HFFc6 (cell line): ENCODE measurements at places on chromosomes 13 and 19. TPM values are rescaled to one million over a fixed set of nuclear protein-coding genes. Genes with fewer than 3 reads are reported as not detected.

DNA sequence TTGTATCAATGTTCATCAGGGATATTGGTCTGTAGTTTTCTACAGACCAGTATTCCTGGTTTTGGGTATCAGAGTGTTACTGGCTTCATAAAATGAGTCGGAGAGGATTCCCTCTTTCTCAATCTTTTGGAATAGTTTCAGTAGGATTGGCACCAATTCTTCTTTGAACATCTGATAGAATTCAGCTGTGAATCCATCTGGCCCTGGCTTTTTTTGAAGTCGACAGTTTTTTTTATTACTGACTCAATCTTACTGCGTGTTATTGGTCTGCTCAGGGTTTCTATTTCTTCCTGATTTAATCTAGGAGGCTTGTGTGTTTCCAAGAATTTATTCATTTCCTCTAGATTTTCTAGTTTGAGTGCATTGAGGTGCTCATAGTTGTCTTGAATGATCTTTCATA is 11.4 kb downstream of the TEX26 start:
- no peak for DNase-seq
- no peak overlapping the region for H3K27ac ChIP-seq
- peaks cover 7% of the 10 kb centered on the region; the same call in 1 of the 2 replicates for H3K36me3 ChIP-seq
- H3K4me3 ChIP-seq: no peak overlapping the region
- peaks cover 19% of the 10 kb centered on the region for H3K27me3 ChIP-seq

GRCh38 chr13:29763436-29764180 is 86.8 kb downstream of the UBL3 start:
- no peak overlapping the region for H3K4me3 ChIP-seq
- H3K36me3 ChIP-seq: peaks cover 44% of the 10 kb centered on the region
- DNase-seq: no peak
- H3K4me1 ChIP-seq: peaks cover 33% of the 10 kb centered on the region
- H3K27ac ChIP-seq: peak overlapping the region; percentile 31

KASH5 gene
- total RNA-seq: not detected in 2 replicates

GRCh38 chr19:33662391-33663092 is 40.8 kb downstream of the CHST8 start:
- no peak overlapping the region for H3K27ac ChIP-seq
- peaks cover 5% of the 10 kb centered on the region for H3K27me3 ChIP-seq
- no peaks in the 10 kb centered on the region for H3K36me3 ChIP-seq
- H3K4me3 ChIP-seq: no peak overlapping the region

DNA sequence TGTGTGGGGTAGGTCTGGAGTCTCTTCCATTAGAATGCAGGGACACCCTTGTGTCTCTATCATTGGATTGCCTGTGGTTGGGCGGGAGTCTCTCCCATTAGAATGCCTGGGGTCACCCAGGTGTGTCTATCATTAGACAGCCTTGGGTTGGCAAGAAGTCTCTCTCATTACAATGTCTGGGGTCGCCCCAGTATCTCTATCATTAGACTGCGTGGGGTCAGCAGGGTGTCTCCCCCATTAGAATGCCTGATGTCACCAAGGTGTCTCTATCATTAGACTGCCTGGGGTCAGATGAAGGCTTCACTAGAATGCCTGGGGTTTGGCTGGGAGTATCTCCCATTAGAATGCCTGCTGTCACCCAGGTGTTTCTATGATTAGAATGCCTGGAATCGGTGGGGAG is 1539.0 kb downstream of the UQCRFS1 start:
- DNase-seq: no peak
- no peaks in the 10 kb centered on the region for H3K4me1 ChIP-seq
- H3K36me3 ChIP-seq: no peaks in the 10 kb centered on the region
- no peak overlapping the region for H3K4me3 ChIP-seq
- no peak overlapping the region for H3K27ac ChIP-seq

GRCh38 chr19:44993926-44994537 is 7.2 kb upstream of the RELB start:
- peaks cover 5% of the 10 kb centered on the region for H3K27me3 ChIP-seq
- H3K27ac ChIP-seq: no peak overlapping the region
- H3K36me3 ChIP-seq: peaks cover 5% of the 10 kb centered on the region; the same call in 1 of the 2 replicates
- no peak for DNase-seq
- H3K4me1 ChIP-seq: no peaks in the 10 kb centered on the region

GRCh38 chr19:41584931-41585330 is 9.0 kb downstream of the CEACAM21 start:
- peaks cover 6% of the 10 kb centered on the region for H3K36me3 ChIP-seq
- no peaks in the 10 kb centered on the region for H3K4me1 ChIP-seq
- no peak overlapping the region for H3K27ac ChIP-seq

DNA sequence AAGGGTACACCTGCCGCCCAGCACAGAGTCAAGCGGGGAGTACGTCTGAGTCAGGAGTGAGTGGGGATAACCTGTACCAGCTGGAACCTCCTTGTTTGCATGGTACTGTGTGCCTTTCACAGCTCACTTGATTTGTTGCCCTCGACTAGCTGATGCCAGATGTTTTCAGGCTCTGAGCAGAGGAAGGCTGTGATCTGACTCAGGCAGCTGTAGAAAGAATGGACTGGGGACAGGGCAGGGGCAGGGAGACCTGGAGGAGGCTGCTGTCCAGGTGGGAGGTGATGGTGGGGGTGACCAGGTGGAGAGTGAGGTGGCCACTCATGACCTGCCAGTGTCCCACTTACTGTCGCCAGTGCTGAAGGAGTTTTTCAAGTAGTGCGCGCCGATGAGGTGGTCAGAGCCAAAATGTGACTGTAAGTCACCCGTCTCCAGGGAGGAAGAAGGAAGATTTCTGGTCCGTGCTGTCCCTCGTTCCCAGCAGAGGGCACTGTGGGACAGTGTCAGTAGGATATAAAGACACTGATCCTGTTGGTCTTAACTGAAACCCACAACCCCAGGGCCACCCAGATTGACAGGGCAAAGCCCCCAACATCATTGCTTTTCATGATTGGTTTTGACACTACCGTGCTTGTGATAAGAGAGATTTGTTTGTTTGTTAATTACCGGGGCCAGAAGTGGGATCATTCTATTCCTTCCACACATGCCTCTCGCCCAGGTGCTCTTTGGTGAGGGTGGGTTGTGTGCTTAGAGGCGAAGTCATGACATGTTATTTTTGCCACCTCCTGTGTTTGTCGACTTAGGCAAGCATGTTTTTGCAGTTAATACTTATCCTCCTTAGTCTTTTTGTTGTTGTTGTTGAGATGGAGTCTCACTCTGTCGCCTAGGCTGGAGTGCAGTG is 128.4 kb downstream of the DPF1 start:
- H3K27me3 ChIP-seq: peaks cover 2% of the 10 kb centered on the region; the same call in 1 of the 2 replicates
- peaks cover 22% of the 10 kb centered on the region for H3K36me3 ChIP-seq
- H3K4me1 ChIP-seq: peaks cover 12% of the 10 kb centered on the region
- DNase-seq: peak; percentile 61

PEG3 gene
- total RNA-seq: not detected in 2 replicates

- no peak overlapping the region for H3K27ac ChIP-seq
- H3K4me3 ChIP-seq: no peak overlapping the region
- peaks cover 19% of the 10 kb centered on the region for H3K4me1 ChIP-seq
- no peaks in the 10 kb centered on the region for H3K36me3 ChIP-seq
- no peak for DNase-seq
- H3K27me3 ChIP-seq: peaks cover 12% of the 10 kb centered on the region
Measured at GRCh38 chr19:35211545-35212230, 16.9 kb downstream of the FAM187B start.

- no peaks in the 10 kb centered on the region for H3K4me1 ChIP-seq
- H3K36me3 ChIP-seq: no peaks in the 10 kb centered on the region
- H3K27ac ChIP-seq: no peak overlapping the region
- H3K4me3 ChIP-seq: no peak overlapping the region
- no peak for DNase-seq
Measured at GRCh38 chr19:30916238-30916637, 433.0 kb downstream of the TSHZ3 start.

ZNF729 gene
- not detected in 3 replicates for total RNA-seq

- no peaks in the 10 kb centered on the region for H3K4me1 ChIP-seq
- H3K27ac ChIP-seq: no peak overlapping the region
Measured at GRCh38 chr13:22099585-22099984, 428.7 kb downstream of the FGF9 start.
